Suppressor macrophage treated with lipopolysaccharide for 1 hour (primary cell): ENCODE measurements at places on chromosomes 12 and 14.
A peak's percentile ranks its signal among the peaks of the same experiment; 100 is the strongest.

DNA sequence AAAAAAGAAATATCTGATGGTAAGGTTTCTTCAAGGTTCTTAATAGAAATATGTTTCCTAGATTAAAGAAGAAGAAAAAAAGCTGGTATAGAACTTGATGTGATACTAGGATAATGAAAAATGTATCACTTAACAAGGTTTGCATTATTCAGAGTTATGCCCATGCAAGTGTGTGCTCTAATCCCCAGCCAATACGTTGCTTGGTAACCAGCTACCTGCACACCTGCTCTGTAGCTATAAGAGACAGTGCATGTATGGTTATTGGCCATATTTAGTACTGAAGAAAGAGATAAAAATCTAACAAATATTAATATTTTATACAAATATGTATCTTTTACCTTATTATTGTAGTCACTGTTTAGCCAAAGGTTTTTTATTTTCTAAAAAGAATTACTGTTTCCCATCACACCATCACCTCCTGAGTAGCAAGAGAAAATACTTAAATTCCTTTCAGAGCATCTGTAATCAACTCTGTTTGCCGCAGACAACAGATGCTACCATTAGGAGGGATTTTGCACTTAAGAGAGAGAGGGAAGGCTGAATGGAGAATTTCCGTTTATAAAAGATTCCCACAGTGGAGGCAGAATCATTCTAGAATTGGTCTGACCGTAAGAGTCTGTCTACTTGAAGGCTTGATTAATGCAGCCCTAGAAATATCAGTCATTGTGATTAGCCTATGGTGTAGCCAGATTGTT lies 115.6 kb downstream of the NEDD1 start:
- DNase-seq: no peak

GRCh38 chr14:103762541-103762940 lies 46.9 kb downstream of the ZFYVE21 start:
- DNase-seq: peak; percentile 14

- no peak for DNase-seq
These were observed 37.6 kb upstream of the GRIP1 start for GRCh38 chr12:66716522-66716921.

DNA sequence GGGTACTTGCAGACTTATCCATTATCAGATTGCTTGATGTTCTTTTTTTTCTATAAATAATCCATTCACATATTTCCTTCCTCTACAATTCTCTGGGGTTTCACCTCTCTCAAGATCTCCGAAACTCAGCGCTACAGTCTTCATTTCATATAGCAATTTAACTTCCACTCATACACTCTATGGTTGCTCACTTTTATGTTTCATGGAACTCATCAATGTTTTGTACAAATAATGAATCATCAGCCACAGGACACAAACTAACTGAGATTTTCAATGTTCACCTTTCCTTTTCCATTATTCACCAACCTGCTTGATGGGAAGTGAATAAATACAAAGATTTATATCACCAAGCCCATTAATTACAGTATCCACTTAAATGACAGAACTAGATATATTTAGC lies 534.7 kb downstream of the LRFN5 start:
- no peak for DNase-seq

- no peak for DNase-seq
These were observed 186.1 kb downstream of the FOXG1 start for GRCh38 chr14:28952666-28953065.

DNA sequence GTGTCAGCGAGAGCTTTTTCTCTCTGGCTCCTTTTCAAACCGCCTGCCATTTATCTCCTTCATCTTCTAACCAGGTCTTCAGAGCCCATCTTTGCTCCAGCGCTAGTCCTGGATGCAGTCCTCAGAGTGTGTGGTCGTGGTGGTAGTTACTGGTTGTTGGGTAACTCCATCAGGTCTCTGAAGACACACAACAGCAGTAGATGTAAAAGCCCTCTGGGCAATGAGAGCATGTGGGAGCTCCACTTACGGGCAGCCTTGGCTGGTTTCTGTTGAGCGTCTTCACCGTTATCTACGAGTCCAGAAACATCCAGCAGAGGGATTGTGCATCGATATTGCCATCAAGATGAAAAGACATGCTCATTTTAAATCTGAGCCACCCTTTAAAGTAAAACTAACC lies 61.2 kb downstream of the FBXL14 start:
- DNase-seq: no peak

GRCh38 chr12:105278043-105278697 lies 42.2 kb upstream of the APPL2 start:
- no peak for DNase-seq

DNA sequence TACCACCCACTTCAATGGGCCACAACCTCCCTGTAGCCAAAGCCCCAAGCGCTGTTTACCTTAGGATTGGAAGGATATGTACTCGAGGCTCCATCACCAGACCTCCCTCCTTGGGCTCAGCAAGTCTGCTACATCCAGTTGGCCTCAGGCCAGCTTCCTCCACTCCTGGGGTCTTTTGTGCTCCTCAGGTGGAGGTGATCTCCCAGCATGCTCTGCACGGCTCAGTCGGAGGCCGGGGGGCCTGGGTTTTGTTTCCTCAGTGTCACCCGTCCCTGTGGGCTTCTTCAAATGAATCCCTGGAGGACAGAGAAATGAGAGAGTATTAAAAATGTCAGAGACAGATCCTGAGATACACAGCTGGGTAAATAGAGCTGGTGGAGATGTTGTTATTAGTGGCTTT lies 723.1 kb upstream of the TBX3 start:
- DNase-seq: no peak

GRCh38 chr12:109734219-109735000 lies 20.8 kb downstream of the FAM222A start:
- DNase-seq: no peak

GRCh38 chr12:92661269-92661668 lies 41.5 kb upstream of the PLEKHG7 start:
- DNase-seq: no peak

GRCh38 chr12:98121963-98122362 lies 393.4 kb upstream of the TMPO start:
- DNase-seq: no peak

GRCh38 chr12:116654226-116654743 lies 83.6 kb downstream of the SPRING1 start:
- DNase-seq: no peak
